MCF 10A (cell line): ENCODE measurements at places on chromosomes 7 and 10. TPM values are rescaled to one million over a fixed set of nuclear protein-coding genes. Genes with fewer than 3 reads are reported as not detected.
A peak's percentile ranks its signal among the peaks of the same experiment; 100 is the strongest.

DNA sequence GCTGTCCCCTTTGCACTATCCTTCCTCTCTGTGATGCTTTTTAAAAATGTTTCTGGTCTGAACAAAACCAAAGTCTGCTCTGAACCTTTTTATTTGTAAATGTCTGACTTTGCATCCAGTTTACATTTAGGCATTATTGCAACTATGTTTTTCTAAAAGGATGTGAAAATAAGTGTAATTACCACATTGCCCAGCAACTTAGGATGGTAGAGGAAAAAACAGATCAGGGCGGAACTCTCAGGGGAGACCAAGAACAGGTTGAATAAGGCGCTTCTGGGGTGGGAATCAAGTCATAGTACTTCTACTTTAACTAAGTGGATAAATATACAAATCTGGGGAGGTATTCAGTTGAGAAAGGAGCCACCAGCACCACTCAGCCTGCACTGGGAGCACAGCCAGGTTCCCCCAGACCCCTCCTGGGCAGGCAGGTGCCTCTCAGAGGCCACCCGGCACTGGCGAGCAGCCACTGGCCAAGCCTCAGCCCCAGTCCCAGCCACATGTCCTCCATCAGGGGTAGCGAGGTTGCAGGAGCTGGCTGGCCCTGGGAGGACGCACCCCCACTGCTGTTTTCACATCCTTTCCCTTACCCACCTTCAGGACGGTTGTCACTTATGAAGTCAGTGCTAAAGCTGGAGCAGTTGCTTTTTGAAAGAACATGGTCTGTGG, 11.4 kb upstream of the CSGALNACT2 start:
- no peak for DNase-seq

GRCh38 chr10:34151481-34151880, 663.6 kb downstream of the PARD3 start:
- no peak for DNase-seq

Gene FRAT1
- total RNA-seq, result 1.9 and 2.1 TPM in 2 replicates

Gene PALD1
- total RNA-seq, result 0.12 TPM in 1 of 2 replicates, not detected in the other

DNA sequence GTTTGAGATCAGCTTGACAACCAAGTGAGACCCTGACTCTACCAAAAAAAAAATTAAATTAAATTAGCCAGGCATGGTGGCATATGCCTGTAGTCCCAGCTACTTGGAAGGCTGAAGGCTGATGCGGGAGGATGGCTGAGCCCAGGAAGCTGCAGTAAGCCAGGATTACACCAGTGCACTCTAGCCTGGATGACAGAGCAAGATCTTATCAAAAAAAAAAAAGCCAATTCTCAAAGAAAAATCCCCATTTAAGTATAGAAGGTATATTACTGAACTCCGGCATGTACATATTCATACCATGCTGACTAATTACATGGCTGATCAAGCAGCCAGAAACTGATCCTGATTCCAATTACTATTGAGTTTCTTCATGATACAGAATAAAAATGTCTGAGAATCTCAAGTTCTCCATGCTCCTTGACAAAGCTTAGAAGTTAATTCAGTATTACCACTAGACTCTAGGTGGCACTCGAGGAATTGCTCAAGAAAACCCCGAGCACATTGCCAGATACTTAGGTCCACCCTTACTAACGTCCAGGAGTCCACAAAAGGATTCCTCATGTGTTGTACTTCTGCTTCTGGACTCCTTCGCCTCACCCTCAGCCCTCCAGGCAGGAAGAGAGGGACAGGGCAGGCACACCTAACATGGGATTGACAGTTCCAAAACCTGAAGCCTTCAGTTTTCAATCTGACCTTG, 148.9 kb downstream of the PARD3 start:
- peak; percentile 90 for DNase-seq

GRCh38 chr7:150734254-150734653, 3.0 kb upstream of the GIMAP5 start:
- no peak for DNase-seq

DNA sequence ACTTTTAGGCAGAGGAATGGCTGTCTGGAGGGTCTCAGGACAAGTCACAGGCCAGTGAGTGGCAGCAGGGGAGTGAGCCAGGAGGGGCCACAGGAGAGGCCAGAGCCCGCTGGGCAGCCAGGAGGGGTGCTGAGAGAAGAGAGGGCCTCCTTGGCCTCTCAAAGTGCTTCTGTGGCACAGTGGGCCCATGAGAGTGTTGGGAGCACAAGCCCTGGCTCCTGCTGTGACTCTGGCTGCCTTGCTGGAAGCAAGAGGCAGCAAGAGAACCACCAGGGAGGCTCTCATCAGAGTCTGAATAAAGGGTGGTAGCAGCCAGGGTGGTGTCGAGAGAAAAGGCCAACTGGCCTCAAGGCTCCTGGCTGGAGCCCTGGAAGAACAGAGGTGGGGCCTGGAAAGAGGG, 91.1 kb downstream of the VOPP1 start:
- no peak for DNase-seq

Gene GNGT1
- total RNA-seq, result not detected in 2 replicates

Gene SEMA3D
- not detected in 2 replicates for total RNA-seq

DNA sequence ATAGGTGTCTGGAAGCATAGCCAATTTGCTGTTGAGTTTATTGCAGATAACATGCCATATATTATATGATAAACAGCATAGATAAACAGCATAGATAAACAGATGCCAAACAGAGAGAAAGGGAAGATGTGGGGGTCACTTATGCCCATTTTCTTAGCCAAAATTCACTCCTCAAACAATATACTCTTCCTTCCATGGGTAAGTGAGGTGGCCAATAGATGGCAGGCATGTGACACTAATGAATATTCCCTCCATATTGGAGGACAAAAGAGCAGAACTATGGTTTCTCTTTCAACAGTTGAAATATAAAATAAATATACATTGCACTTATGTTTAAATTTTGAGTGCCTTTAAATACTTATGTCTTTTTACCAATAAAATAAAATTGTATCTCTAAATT, 1212.8 kb downstream of the REEP3 start:
- peak; percentile 61 for DNase-seq

DNA sequence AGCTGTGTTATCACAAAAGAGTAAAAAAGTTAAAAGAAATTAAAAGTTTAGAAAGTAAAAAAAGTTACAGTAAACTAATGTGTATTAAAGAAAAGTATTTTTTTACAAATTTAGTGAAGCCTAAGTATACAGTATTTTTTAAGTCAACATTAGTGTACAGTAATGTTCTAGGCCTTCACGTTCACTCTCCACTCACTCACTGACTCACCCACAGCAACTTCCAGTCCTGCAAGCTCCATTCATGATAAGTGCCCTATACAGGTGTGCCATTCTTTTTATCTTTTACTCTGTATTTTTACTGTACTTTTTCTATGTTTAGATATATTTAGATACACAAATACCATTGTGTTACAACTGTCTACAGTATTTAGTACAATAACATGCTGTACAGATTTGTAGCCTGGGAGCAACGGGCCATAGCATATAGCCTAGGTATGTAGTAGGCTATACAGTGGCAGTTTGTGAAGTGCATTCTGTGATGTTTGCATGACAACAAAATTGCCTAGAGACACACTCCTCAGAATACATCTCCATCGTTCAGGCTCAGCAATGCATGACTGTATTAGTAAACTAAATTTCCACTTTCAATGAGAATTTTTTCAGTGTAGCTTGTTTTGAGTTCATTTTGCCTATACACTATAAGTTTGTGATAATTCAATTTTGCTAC, 539.9 kb upstream of the C7orf33 start:
- no peak for DNase-seq

DNA sequence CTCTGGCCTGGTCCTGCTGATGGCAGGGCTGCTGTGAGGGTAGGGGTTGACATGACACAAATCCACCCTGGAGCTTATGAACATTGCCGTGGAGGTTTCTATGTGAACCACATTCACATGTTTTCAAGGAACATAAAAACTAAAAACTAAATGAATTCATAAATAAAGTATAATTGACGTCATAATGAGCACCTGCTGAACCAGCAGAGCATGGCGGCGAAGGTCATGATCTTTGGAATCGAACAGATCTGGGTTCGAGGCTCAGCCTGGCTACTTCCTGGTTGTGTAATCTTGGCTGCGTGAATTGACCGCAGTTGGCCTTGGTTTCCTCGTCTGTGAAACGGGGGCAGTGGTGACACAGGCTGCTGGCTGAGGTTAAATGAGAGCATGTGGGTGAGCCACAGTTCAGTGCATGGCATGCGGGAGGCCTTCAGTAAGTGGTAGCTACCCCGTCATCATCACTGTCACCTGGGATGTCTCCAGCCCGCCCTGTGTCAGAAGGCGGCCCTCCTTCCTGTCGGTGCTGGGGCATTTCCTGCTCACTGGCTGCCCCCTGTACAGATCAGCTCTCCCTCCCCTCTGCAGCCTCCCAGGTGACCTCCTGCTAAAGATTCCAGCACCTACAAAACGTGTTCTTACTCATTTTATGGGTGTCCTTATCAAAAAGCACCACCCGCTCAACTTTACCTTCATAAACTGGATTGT, 190.3 kb upstream of the SHH start:
- no peak for DNase-seq

DNA sequence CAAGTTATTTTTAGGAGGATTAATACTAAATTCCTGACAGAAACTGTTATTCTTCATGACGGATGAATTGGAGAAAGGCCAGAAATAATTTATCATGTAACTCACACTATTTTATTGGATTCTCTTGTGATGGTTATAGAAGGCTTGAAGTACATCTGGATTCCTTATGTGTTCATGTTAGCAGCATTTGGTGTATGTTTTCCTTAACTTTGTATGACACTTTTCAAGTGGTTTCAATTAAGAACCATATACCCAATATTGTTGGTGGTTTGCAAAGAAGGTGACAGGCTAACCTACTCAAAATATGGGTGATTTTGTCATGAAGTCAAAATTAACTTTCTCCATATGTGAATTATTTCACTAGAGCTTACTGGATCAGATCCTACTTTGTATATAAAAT, 532.2 kb upstream of the CNTNAP2 start:
- no peak for DNase-seq

DNA sequence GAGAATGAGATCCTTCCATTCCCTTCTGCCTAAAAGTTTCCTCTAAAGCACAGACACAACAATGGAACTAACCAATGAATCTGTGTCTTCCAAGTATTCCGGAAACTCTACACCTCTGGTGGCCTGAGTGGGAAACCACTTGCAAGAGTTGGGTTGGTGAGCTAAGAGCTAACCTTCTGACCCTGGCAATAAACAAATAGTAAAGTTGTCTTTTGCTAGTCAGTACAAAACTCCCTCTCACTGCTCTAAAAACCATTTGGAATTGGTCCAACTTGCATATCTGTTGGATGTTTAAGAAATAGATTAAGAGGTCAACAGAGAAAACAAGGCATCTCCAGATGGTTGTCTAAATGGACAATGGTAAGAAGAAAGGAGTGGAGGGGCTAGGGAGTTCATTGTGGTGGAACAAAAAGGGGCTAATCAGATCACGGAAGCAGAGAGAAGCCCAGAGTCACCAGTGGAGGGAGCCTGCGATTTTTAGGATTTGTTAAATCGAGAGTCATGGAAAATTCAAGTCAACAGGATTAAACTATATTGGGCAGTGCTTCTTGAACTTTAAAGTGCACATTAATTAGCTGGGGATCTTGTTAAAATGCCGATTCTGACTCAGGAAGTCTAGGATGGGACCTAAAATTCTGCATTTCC, 192.3 kb downstream of the EVX1 start:
- DNase-seq, result no peak

Gene HOGA1
- 0.88 and 1.7 TPM in 2 replicates for total RNA-seq

- DNase-seq, result no peak
Observed at GRCh38 chr10:26801274-26801673, 59.5 kb downstream of the ABI1 start.

- DNase-seq, result no peak
Observed at GRCh38 chr7:128666200-128666599, 5.9 kb upstream of the GARIN1A start.

- DNase-seq, result peak; percentile 17
Observed at GRCh38 chr7:82105463-82105862, 335.6 kb upstream of the HGF start.

DNA sequence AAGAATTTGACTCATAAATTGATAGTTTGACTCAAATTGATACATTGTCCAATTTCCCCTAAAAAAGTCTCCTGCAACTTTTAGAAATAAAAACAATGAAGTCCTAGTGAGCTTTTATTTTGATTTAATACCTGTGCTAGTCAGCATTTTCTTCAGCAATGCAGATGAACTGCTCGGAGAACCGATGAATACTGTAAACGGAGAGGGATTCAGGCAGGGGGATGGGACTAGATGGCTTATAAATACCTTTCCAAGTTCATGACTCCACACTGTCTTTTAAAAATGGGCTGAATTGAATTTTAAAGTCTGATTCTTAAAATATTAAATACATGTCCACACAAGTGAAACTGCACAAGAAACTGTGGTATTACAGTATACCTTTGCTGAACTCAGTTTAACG, 12.7 kb downstream of the EEPD1 start:
- no peak for DNase-seq

DNA sequence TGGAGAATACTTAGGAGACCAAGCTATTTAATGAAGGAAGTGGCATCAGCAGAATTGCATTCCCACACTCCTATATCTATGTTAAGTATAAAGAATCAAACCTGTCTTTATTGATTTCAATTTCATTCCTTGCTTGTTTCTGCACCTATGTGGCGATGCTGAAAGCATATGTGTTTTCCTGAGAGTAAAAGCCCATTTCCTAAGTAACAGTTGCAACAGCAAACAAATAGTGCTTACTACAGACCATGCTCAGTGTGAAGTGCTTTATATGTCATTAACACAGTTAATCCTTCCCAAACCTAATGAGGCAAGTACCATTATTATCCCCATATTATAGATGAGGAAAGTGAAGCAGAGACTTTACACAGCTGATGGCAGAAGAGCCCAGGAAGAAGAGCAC, 552.1 kb downstream of the PARD3 start:
- DNase-seq, result no peak

DNA sequence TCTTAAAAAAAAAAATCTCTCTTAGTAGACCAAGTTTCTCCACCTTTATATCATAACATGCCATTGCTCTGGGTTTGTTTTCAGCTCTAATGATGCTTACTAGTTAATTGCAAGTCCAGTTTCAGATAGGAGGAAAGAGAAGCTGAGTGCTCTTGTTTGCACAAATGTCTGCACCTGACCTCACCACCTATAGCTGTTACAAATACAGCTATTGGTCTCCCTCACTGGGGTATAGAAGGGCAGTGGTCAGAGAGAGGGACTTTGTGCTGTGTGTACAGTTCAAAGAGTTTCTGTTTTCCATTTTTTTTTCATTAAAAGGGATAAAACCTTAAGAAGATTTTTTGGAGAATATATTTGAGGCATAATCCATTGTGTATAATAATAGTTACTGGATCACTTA, 52.7 kb downstream of the TAS2R16 start:
- DNase-seq, result no peak

DNA sequence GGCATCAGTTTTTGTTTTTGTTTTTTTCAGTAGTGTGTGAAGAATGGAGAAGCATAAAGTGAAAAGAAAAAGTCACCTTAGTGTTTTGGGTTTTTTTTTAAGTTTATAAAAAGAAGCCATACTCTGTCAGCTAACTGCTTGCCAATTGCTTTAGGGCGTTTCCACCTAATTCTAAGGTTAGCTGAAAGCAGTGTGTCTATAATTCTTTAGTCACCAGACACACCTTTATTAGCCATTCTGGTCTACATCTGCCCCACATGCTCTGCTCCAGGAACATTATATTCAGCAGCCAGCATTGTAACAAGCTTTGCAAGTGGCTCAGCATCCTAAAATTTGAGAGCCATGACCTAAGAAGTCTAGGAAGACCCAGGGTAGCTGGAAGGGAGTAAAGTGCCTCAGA, 14.1 kb upstream of the SLC16A12 start:
- DNase-seq, result peak; percentile 22

- no peak for DNase-seq
Observed at GRCh38 chr10:101723176-101723575, 28.2 kb upstream of the FBXW4 start.

Gene PCLO
- 2.0 and 2.3 TPM in 2 replicates for total RNA-seq

Gene TACC2
- 66.8 and 89.0 TPM in 2 replicates for total RNA-seq
